ENCODE measurements at places on chromosomes 2 and 18.

GRCh38 chr2:134218930-134219658 lies 34.8 kb upstream of the MGAT5 start:
- DNase-seq = peak; percentile 22

- DNase-seq = no peak
Observed at GRCh38 chr2:71469403-71470398, 16.3 kb downstream of the DYSF start.

DNA sequence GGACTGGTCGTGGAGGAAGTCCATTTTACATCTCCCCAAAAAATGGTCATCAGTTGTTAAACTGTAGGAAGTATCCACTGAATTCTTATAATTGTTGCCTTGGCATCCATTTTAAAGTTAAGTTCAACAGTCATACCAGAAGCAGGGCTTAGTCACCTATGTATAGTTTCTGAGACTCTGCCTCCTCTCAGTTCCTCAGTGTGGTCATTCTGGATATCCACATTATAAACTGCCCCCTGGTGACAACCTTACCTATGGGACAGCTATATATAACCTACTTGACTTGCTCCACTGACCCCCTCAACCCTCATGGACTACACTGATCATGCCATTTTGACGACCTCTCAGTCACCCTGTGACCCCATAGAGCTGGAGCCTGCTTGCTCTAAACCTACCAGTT lies 617.0 kb downstream of the LRP1B start:
- no peak for DNase-seq

DNA sequence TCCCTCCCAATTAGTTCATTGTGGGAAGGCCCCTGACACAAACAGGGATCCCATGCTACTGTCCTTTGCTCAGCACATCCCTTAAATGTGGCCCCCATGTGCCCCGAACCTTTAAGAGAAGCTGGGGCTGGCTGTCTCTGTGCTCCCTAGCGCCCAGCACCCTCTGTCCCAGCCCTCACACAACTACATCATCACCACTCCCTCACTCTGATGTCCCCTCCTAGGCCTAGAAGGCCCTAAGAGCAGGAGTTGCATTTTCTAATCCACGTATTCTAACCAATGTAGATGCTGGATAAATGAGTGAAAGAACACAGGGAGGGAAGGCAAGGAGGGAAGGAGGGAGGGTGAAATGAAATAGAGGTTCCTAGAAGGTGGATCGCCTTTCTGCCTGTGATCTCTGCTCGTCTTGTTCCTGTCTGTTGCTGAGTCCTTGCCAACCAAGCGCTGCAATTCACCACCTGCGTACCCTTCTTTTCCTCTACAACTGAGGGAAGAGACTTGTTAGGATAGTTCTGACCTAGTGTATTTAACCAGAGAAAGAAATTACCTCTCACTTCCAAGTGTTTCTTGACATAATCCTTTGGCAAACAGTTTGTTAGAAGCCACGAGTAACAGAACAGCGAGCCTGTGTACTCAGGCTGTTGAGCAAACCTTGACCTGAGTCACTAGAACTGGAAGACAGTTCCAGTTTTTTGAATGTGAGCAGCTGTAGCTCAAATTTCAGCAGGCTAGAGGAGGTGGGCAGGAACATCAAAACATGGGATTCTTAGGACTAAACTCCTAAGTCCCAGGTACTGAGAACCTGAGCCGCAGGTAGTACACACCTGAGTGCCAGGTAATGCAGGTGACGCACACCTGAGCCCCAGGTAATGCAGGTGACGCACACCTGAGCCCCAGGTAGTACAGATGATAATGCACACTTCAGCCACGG lies 181.5 kb upstream of the ID2 start:
- DNase-seq = no peak

- no peak for DNase-seq
Observed at GRCh38 chr2:83972128-83972527, 487.0 kb downstream of the SUCLG1 start.

GRCh38 chr18:55634545-55634944 lies 46.6 kb upstream of the TCF4 start:
- DNase-seq = no peak

- no peak for DNase-seq
Observed at GRCh38 chr18:4605212-4605611, 150.1 kb upstream of the DLGAP1 start.

GRCh38 chr2:112820343-112820742 lies 16.2 kb downstream of the IL1B start:
- no peak for DNase-seq
